Left cardiac atrium (tissue), 4 donors: ENCODE measurements at places on chromosomes 4 and X.
A peak's percentile ranks its signal among the peaks of the same experiment; 100 is the strongest.

DNA sequence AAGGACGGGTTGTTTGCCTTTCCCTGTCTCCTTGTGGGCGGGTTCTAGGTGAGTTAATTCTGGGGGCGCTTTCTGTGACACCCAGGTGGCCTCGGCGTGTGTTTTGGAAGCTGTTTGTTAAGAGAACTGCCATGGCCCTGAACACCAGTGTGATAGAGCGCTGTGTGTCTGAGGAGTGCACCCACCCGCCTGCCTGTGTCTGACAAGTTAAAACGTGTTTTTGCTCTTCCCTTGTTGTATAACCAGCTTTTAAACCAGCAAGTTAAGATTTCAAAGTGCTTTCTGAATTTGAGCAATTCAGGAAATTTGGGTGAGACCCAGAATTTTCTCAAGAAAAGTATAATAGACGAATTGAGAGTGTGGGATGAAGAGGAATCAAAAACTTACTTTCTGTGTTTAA is 55.2 kb upstream of the HGFAC start:
- DNase-seq: no peak

DNA sequence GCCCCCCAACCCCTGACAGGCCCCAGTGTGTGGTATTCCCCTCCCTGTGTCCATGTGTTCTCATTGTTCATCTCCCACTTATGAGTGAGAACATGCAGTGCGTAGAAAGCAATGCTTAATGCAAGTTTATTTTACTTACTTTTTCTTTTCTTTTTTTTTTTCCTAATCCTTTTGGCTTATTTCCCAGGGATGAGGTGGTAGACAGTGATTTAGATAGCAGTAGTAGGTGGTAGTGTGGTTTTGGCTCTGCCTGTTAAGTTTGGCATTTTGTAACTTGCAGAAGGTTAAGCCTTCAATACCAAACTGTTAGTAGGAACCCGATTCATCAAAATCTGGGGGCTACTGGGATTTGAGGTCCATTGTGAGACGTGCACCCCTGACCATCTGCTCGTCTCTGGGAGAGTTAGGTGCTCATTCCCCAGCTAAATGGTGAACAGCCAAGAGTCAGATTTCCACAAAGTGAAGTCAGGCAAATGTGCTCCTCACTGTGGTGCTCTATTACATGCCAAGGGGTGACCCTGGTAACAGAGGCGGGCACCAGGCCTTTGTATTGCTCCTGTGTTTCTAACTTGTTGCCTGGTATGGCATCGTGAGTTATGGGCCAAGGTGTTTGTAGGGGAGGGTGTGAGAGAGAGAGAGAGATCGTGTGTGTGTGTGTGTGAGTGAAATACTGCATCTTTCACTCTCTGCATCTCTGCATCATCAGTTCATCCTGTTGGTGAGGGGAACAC is 70.3 kb downstream of the PHOX2B start:
- DNase-seq: no peak

GRCh38 chr4:19927381-19927780 is 324.3 kb upstream of the SLIT2 start:
- DNase-seq: no peak

DNA sequence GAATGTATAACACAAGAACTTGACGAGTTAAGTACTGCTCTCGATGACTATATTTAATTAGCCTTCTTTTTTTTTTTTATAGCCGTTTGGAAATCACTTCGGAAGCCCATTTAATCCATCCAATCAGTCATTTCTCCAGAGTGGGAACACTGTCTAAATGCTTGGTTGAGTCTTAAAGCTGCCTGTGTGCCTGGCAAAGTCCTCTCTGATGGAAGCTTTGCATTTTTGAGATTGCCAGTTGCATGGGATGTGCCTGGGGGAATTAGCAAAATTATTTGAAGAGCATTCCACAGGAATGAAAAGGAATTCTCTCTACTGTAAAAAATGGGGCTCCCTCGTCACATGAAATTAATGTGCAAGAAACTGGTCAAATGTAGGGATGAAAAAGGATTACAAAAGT is 398.8 kb upstream of the RPS6KA3 start:
- DNase-seq: no peak

DNA sequence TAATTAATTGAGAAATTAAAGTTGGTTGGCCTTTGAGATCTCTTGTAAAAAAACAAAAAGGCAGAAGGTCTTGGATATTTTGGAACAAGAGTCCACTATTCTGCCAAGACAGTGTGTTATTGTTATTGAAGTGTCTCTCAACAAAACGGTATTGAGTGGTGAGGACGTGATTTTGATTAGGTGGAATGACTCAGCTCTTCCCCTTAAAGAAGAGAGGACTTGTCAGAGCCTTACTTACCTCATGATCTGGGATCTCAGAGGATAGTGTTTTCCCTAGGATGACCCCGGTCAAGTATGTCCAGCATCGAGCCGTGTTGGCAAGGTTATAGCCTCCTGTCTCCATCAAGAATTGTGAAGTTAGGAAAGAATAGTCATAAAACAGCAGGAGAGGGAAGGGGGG is 110.9 kb downstream of the HDAC8 start:
- no peak for DNase-seq

DNA sequence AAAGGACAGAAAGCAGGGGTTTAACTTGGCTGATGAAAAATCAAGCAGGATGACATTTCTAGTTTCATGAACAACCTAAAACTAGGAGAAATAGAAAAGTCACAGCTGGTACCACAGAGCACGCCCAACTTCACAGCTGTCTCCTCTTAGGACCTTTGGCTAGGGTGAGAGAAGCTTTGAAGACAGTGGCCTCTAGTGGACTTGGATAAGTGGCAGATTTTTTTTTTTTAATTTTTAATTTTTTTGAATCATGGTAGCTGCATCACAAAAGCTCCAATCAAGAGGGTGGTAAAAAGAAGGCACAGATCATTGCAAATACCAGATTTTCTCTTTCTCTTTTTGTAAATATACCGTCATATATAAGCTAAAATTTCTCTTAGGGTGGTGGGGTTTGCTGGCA is 20.2 kb upstream of the MAP3K15 start:
- DNase-seq: no peak

DNA sequence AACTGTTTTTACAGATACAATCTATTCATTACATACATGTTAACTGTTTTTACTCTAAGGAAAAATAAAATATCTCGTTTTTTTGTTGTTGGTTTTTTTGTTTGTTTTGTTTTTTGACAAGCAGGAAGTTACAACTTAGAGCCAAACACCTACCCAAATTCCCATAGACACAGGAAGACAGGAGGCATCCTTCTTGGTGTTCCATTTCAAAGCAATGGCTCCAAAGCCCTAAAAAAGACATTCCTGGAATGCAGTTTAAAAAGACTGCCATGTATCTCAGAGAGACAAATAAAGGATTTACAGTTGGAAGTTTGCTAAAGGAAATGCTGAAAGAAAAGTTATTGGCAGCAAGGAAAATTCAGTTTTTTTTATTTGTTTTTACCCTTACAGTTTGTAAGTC is 16.7 kb downstream of the ETFDH start:
- no peak for DNase-seq

DNA sequence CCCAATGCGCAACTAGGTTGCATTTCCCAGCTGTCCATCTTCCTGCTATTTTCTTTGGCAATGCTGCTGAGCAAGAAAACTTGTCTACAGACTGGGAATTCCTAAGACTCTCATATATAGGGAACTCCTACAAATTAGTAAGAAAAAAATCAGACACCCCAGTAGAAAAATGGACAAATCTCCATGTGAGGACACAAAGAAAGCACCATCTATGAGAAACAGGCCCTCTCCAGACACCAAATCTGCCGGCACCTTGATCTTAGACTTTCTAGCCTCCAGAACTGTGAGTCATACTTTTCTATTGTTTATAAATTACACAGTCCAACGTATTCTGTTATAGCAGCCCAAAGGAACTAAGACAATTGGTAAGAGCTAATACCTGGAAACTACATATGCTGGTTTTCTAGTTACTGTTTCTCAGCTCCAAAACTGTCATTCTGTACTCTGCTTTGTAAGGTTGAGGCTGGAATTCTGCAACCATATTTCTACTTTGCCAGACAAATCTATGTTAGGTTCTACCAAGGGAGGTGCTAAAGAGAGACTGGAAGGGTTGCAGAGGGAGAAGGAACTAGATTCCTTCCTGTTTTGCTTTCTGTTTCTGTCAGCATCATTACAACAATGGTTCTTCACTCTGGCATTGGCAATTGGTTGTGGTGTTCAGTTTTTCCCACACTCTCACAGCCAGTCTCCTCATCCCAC is 35.7 kb upstream of the FAM241A start:
- no peak for DNase-seq

DNA sequence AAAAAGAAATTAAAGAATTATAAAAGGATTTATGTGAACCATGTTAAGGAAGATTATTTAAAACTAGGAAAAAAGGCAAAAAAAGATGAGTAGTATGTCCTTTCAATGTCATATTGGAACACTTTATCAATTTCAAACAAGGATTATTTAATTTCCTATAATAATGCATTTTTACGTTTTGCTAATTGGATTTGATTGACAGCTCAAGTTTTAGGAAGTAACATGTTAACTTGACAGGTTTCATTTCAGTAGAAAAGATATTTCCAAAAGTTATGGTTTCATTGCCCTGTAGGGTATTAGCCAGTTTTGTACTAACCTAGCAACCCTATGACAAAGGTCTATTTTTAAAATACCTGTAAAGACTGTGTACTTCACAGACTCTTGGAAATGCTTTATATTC is 379.6 kb upstream of the ZFP42 start:
- DNase-seq: no peak

DNA sequence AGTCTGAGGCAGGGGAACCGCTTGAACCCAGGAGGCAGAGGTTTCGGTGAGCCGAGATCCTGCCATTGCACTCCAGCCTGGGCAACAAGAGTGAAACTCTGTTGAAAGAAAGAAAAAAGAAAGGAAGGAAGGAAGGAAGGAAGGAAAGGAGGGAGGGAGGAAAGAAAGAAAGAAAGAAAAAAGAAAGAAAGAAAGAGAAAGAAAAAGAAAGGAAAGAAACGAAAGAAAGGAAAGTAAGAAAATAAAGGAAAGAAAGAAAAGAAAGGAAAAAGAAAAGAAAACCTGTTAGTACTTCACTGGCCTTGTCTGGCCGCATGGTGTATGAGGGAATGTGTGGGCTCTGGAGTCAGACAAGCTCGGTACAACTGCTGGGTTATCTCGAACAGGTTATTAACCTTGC is 20.8 kb upstream of the MAGEA1 start:
- DNase-seq: no peak

DNA sequence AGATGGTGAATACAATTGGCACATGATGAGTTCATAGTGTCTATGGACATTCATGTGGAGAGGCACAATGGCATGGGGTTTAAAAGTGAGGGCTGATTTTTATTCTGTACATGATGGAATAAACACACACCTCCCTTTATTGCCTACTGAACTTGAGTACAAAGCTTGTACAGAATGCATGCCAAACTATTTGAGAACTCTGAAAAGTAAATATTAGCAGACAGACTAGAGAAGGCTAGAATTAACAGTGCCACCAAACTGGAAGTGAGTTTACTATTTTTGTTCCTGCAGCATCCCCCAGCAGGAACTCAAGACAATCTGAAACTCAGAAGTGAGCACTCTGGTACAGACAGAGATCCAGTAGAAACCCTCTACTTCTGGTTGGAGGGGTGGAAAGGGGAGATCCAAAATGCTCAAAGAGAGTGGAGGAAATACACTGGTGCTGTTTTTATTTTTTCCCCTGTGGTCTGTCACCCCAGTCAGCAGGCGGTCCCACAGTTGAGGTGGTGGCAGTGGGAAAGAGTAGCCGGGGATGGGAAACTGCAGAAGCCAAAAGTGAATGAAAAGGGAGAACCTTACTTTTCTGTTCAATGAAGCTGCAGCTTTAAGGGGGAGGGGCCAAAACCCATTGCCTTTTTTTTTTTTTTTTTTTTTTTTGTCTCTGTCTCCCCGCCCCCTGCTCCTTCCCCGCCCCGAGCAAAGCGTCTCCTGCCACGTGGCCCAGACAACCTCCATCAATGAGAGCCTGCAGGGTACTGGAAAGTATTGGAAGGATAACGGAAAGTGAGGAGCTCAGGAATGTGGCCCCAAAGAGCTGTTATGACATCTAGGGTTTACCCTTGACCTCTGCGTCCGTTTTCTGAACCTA is 20.5 kb downstream of the AKAP4 start:
- no peak for DNase-seq

- no peak for DNase-seq
These were observed 325.7 kb downstream of the PCDH7 start for GRCh38 chr4:31045724-31046318.

GRCh38 chrX:153454901-153455550 is 9.2 kb upstream of the TREX2 start:
- peak; percentile 12 for DNase-seq

DNA sequence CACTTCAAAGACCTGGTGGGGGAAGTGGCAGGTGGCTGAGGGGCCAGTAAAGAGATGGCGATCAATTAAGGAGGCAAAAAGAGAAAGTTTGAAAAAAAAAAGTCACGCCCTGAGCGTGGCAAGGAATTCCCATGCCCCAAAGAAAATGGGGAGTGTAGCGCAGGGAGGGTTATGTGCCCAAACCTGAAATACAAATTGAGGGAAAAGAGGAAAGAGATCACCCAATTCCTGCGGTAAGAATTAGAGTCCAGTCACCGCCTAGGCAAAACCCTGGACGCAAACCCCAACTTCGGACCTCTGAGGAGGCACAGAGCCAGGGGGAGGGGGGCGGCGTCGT is 595 bp downstream of the ENOX2 start:
- DNase-seq: no peak

- peak; percentile 92 for DNase-seq
These were observed 19.7 kb downstream of the MAEA start for GRCh38 chr4:1309261-1310010.

DNA sequence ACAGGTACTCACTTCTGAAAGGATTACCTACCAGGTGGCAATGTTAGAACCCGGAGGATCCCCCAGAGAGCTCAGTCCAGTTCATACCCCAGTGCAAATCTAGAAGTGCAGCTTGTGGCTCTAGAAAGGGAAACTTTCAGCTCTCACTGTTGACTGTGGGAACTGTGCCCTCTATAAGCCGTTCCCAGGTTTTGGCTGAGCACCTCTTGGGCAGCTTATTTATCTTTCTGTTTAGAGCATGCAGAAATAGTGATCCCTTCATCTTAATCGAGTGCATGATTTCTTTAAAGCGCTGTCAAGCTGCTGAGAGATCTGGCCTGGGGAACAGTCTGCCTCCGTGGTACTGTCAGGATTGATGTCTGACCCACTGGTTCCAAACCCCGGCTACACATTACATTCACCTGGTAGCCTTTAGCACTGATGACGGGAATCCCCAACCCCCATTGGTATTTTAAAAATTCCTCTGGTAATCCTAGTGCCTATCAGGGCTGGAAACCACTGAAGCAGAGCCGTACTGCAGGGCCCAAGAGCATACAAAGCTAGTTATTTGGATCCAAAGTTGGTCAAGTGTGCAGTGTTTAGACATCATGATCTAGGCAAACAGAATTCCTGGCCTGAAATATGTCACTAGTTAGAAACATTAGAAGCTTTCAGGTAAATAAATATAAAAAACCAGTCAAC is 103.2 kb downstream of the KLHL8 start:
- no peak for DNase-seq

DNA sequence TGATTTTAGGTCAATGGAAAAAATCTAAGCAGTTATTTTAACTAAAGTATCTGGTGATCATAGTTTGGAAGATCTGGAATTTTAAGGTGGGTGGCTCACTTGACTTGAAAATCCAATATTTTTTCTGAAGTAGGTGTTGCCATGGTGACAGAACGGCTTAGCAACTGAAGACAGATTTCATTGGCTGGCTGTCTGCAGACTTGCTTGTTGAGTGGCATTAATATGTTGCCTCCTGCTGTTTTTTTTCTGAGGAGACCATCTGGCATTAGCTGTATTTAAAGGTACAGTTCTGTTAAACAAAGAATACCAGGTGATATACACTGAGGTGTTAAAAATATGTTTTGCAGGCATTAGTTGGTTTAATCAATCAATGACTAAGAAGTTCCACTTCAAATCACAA is 19.8 kb downstream of the CPE start:
- DNase-seq: no peak

GRCh38 chr4:86810847-86811246 is 38.3 kb downstream of the SLC10A6 start:
- DNase-seq: no peak
